ENCODE measurements at places on chromosomes 12 and 14. TPM values are rescaled to one million over a fixed set of nuclear protein-coding genes. Genes with fewer than 3 reads are reported as not detected.

Gene CLEC2A
- total RNA-seq: not detected

Gene ADCY4
- total RNA-seq: 4.1 TPM

GRCh38 chr14:104436741-104437701 lies 142.5 kb upstream of the C14orf180 start:
- DNase-seq: no peak
- H3K36me3 ChIP-seq: no peaks in the 10 kb centered on the region
- H3K4me3 ChIP-seq: no peak overlapping the region

DNA sequence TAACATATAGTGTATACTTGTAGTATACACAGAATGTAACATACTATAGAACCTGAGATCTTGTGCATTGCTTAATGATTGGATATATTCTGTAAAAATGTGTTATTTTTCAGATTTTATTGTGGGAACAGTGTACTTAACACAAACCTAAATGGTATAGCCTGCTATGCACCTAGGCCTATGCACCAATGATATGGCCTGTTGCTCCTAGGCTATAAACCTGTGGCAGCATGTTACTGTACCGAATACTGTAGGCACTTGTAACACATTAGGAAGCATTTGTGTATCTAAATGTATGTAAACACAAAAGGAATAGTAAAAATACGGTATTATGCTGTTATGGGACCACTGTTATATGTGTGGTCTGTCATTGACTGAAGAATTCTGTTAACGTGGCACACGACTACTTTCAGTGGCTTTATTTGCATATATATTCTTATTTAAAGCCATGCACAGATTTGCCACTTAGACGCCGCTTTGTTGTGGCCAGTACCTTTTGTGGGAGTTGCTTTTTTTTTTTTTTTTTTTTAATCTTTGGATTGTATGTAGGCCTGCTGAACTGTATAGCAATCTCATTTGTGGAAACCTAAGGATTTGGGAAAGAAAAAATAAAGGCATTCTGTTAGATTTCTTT lies 7.4 kb downstream of the PAPOLA start:
- H3K36me3 ChIP-seq: peaks cover 7% of the 10 kb centered on the region
- DNase-seq: no peak
- no peak overlapping the region for H3K27ac ChIP-seq
- H3K27me3 ChIP-seq: no peaks in the 10 kb centered on the region
- H3K4me3 ChIP-seq: no peak overlapping the region

GRCh38 chr14:51285120-51285519 lies 45.1 kb downstream of the TMX1 start:
- H3K36me3 ChIP-seq: no peaks in the 10 kb centered on the region
- no peak for DNase-seq
- no peak overlapping the region for H3K4me3 ChIP-seq
- H3K27ac ChIP-seq: no peak overlapping the region
